ENCODE measurements at places on chromosomes 7 and 10.

GRCh38 chr7:136741941-136742340 lies 126.5 kb upstream of the CHRM2 start:
- DNase-seq: no peak

GRCh38 chr10:60175441-60175971 lies 214.2 kb downstream of the ANK3 start:
- no peak for DNase-seq

- DNase-seq: no peak
Measured at GRCh38 chr10:37684765-37685164, 172.6 kb downstream of the ZNF248 start.

DNA sequence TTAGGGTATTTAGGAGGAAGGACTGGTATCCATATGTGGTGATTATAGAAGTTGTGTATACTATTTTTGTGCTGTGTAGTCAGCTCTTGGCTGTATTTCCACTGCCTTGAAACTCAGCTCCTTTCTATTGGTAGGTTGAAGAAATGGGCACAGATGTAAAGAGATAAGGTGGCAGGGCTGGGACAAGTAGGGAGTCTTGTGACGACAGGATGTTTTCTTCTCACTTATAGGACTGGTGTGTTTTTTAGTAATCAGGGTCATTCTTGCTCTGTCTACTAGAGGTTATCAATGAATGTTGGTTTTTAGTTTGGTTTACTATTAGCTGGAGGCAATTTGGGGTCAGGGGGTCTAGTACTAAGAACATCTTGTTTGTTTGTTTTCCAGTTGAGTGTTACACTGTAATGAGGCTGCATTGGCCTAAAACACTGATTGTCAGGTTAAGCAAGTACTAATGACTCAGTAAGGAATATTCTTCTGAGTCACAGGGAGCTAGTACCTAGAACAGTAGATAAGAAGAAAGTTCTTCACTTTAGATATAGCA lies 11.8 kb downstream of the UBN2 start:
- no peak for DNase-seq

DNA sequence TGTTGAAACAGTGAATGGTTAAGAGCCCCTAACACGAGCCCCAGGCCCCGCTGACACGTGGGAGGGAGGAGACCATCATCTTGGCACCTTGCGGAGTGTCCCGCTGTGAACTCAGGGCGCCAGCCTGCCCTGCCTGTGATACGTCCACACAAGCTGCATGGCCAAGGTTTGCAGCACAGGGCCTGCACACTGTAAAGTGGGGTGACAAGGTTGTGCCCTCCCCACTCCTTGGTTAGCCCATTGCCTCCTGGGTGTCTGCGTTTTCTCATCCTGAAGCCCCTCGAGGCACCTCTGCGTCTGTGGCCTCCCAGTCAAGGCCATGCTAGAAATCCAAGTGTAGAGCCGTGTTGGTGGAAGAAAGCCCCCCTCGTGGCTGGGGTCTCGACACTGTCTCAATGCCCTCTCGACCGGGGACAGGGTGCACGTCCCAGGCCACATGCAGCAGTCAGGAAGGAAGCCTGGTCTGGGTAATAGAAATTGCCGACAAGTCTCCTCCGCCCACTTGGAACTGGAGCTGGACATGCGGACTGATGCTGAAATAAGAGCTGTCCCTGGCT lies 192.1 kb downstream of the DNAJB6 start:
- no peak for DNase-seq

- no peak for DNase-seq
Measured at GRCh38 chr7:22934473-22935065, 79.4 kb downstream of the HYCC1 start.

DNA sequence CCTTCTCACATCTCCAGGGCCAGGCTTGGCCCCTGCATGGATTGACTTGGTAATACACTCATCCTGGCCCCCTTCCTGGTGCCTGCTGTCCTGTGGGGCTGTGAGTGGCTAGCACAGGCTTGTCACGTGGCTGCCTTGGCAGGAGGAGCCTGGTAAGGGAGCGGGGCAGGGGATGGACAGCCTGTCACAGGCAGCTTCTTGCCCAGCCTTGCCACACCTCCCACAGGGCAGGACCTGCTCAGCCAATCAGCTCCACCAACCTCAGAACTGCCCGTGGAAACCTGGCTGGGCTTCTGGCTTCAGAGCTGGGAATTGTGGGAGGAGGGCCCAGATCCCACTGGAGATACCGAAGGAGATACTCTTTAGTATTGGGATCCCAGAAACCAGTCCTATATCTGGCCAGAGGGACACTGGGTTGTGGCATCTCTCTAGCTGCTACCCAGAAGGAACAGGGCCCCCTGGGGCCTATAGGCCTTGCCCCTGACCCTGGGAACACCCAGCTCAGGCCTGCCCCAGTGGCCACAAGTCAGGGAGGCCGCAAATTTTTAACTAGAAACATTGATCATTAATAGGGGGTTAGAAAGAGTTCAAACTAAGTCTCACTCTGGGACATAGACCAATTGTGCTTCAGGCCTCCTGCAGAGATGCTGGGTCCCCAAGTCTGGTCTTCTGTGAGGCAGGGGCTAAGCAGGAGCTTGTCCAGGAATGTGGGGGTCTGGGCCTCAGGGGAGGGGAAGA lies at the start of gene HOGA1:
HOGA1 (plus strand) TSS at position 330 of the 738 bp plus-strand sequence; CDS start at position 645, 315 bp downstream.
- DNase-seq: peak; percentile 13

- no peak for DNase-seq
Measured at GRCh38 chr10:55214608-55215007, 413.6 kb upstream of the PCDH15 start.

GRCh38 chr7:72058579-72058978 lies 353.6 kb downstream of the CALN1 start:
- no peak for DNase-seq

GRCh38 chr7:94095316-94096009 lies 91.3 kb upstream of the BET1 start:
- no peak for DNase-seq

DNA sequence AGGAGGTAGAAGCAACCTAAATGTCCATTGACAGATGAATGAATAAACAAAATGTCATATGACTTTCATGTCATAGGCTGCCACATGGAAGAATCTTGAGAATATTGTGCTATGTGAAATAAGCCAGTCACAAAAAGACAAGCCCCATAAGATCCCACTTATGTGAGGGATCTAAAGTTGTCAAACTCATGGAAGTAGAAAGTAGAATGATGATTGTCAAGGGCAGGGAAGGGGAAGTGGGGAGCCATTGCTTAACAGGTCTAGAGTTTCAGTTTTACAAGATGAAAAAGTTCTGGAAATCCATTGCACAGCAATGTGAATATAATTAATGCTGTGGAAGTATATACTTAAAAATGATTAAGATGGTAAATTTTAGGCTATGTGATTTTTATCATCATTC lies 229.3 kb upstream of the KMT2E start:
- no peak for DNase-seq

GRCh38 chr10:24277771-24278170 lies 68.8 kb downstream of the KIAA1217 start:
- no peak for DNase-seq

DNA sequence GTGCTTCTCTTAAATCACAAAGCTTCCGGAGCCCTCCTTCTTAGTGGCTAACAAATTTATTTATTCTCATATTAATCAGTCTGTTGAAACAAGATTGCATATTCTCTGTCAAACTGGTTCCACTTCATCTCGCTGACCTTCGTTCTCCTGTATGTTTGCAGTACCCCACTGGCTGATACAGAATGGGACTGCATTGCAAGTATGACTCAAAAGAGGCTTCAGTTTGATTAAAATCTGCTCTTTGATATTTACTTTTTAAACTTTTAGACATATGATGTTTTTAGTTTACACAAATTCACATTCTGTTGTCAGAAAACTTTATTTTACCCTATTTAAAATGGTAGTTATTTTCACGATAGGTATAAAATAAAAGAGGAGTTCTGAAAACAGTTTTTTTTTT lies 14.3 kb upstream of the ARHGAP12 start:
- no peak for DNase-seq

- no peak for DNase-seq
Measured at GRCh38 chr10:70130878-70131559, 1.6 kb downstream of the AIFM2 start.

- no peak for DNase-seq
Measured at GRCh38 chr7:102095321-102096011, 191.2 kb upstream of the SH2B2 start.

GRCh38 chr10:23005150-23005549 lies 77.3 kb downstream of the ARMC3 start:
- DNase-seq: no peak

- no peak for DNase-seq
Measured at GRCh38 chr7:17456541-17456940, 158.1 kb downstream of the AHR start.

- peak; percentile 71 for DNase-seq
Measured at GRCh38 chr7:23055582-23056178, 41.8 kb upstream of the HYCC1 start.

GRCh38 chr10:114458955-114459354 lies 54.7 kb upstream of the AFAP1L2 start:
- no peak for DNase-seq
